ENCODE measurements at places on chromosomes 12 and 14.
A peak's percentile ranks its signal among the peaks of the same experiment; 100 is the strongest.

DNA sequence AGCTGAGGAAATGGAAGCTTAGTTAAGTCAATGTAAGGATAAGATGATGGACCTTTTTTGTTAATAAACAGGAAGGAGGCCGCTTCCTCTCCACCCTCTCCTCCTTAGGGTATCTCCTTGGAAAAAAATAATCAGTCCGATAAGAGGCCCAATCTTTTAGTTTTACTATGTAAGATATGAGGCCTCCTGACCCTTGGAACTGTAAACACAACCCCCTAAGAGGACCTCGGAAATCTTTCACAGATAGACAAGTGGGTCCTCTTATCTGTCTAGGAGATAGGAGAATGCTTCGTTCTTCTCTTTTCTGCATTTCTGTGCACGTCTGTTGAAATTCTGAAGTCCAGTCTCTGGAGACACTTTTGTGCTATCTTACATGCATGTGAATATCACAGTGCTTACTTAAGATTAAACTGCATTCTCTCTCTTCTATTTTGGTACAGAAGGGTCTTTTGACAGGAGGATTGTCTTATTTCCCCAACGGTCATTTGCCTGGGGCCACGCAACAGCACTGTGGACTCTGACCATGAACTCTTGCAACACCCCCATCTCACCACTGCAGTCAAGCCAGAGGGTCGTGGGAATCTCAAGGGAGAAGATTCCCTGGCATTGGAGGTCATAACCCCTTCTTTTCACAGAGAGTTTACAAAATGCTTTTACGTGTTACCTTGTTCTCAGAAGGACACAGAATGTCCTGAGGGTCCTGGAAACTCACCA, 313.0 kb upstream of the RTL1 start:
- DNase-seq = no peak

DNA sequence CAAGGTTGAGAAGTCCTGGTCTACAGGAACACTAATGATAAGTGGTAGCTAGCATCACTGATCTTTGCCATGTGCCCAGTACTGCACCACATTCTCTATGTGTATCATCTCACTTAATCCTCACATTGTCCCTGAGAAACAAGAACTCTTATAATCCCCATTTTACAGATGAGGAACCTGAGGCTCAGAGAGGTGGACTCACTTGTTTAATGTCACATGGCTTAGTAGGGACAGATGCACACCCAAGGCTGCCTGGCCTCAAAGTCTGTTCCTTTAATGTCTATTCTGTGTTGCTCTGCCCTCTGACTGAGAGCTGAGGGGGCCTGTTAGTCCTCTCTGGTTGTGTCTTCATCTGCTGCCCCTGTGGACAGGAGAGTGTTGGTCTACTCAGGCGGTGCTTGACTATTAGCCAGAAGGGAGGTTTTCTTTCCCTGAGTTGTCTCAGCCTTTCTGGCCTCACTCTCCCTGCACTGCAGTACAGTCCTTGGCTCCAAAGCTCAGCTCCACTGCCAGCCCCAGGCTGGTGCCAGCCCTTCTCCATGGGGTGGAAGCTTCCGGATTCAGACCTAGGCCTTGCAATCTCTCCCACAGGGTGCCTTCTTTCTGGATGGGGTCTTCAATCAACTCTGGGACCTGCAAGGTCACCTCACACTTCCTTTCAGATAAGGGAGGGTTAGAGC, 4.9 kb upstream of the DYNLL1 start:
- no peak for DNase-seq

DNA sequence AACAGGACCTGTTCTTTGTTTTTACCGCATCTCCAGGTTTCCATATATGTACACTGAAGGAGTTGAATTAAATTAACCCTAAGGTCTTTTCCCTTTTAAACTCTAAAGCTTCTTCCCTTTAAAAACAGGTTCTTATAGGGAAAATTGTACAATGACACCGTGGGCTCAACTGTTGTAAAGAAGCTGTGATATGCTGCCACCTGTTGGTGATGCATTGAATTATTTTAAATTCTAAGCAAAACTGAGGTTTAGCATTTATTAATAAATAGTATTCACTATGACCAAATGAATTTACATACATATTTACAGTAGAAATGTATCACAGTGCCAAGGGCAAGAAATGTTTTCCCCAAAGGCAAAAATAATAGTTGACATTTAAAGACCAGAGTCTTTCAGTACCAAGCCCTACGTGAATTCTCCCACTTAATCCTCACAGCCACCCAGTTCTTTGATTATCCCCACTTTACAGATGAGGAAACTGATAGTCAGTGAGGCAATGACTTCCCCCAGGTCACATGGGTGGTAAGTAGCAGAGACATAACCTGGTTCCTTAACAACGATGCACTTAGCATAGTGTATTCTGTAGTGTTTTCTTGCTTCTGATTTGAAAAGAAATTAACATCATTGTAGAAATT, 35.7 kb upstream of the TMEM263 start:
- peak; percentile 72 for DNase-seq

DNA sequence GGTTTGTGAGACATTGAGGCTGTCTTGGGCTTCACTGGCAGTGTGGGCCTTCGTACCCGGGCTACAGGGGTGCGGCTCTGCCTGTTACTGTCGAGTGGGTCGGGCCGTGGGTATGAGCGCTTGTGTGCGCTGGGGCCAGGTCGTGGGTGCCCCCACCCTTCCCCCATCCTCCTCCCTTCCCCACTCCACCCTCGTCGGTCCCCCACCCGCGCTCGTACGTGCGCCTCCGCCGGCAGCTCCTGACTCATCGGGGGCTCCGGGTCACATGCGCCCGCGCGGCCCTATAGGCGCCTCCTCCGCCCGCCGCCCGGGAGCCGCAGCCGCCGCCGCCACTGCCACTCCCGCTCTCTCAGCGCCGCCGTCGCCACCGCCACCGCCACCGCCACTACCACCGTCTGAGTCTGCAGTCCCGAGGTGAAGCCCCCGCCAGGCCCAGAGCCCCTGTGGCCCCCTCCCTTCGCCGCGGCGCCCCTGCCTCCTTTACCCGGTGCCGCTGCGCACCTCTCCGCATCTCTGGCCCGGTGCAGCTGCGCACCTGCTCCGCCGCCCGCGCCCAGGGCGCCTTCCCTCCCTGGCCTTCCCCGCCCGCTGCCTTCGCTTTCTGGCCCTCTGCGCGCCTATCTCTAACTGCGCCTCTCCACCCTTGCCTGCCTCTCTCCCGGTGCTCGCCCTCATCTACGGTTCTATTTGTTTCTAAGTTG, at the start of gene ENO2:
Gene ENO2 (plus strand): TSS at position 335 of the 701 bp plus-strand sequence. CDS start 1,253 bp downstream, outside the sequence.
- peak; percentile 68 for DNase-seq

- DNase-seq = no peak
These were observed 90.8 kb downstream of the NTF3 start for GRCh38 chr12:5522432-5523335.

DNA sequence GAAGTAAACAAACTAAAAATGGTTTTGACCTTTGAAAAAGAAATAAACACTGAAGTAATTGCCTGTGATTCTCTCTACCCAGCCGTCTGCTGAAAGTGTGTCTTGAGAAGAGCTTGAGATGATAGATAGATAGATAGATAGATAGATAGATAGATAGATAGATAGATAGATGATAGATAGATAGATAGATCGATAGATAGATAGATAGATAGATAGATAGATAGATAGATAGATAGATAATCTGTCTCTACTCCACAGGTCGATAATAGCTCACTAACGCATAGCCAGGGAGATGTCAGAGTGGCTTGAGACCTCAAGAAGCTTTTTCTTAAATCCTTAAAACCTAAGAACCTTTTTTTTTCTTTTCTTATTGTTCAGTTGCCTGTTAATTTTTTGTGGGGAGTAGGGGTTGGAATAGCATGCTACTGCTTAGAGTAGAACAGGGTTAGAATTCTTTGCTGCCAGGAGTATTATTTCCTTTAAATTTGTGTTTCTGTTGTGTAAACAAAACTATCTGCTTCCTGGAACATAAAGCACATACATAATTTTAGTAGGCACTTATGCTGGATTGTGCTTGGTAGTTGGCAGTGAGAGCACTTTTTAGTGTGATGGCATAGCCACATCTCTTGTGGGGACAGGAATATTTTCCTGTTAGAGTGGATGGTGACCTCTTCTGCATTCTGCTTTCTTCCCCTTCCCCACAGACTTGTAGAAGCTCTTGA, 169.5 kb downstream of the FBXL14 start:
- no peak for DNase-seq

- DNase-seq = peak; percentile 67
These were observed 356.6 kb downstream of the CEP128 start for GRCh38 chr14:80584744-80585505.

- no peak for DNase-seq
These were observed at the start of gene NKX2-1 for GRCh38 chr14:36519431-36520321. NKX2-1 (minus strand) TSS chr14:36520232; CDS start chr14:36520129, 103 bp downstream.

DNA sequence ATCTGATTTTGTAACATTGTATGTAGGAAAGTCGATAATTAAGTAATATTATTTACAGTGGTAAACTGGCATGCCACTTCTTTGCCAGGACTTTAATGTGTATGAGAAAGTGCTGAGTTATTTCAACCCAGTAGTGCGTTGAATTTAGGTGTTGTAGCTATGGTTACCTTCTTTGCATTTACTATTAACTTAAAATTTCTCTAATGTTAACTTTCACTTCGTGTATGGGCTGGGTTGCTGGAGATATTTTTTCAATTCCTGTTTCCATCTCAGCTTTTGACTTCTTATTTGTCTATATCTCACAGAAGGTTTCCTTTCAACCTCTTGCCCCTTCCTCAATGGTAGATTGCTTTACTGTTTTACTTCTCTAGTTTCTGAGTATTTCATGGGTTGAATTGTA, 1345.6 kb downstream of the FSCB start:
- no peak for DNase-seq

DNA sequence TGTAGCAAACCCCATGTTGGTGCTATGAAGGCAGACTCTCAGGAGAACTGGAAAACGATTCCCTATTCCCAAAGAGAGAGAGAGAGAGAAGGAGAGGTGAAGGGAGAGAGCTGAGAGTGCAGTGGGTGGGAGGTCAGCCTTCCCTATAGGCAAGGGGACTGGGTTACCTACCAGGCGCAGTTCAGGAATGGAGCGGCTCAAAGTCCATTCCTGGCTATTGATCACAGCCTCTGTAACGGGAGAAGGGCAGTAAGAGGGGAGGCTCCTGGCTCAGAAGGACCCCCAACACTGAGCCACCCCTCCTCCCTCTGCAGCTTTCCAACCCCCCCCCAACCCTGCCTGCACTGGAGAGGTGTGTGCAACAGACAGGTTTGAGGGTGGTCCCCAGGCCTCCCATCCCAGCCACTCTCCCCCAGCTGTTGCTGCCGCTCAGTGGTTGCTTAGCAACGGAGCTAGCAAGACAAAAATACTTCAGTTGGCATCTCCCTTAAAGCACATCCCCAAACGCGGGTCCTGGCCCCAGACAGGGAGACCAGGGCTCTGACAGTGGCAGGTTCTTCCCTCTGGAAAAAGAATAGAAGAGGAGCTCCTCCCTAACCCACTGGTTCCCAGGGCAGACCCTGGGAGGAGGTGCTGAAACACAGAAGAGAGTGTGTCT, 3.2 kb downstream of the AGAP2 start:
- no peak for DNase-seq

- no peak for DNase-seq
These were observed 210.6 kb upstream of the EGLN3 start for GRCh38 chr14:34161351-34162082.

- DNase-seq = no peak
These were observed 85.8 kb downstream of the KITLG start for GRCh38 chr12:88494520-88494919.

- no peak for DNase-seq
These were observed 72.8 kb downstream of the TAOK3 start for GRCh38 chr12:118299791-118300460.

GRCh38 chr12:125208942-125209341, 143.7 kb downstream of the AACS start:
- DNase-seq = no peak

GRCh38 chr14:70186900-70187451, 1.8 kb downstream of the SLC8A3 start:
- peak; percentile 2 for DNase-seq

DNA sequence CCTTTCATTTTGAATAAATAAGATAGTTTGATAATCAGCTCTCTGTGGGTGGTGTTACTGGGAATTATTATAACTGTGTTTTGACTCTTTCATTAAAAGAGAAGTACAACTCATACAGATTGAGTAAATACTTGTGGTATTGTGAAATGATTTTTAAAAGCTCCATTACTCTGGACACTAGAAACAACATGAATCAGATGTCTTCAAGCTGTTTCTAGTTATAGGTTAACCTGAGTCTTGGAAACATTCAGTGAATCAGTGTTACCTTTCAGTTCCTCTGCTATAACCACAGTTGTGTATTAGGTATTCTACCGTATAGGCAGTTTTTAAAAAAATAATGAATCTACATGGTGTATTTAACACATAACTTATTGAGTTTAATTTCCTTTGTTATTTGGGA, 128.4 kb upstream of the SSTR1 start:
- DNase-seq = peak; percentile 3

DNA sequence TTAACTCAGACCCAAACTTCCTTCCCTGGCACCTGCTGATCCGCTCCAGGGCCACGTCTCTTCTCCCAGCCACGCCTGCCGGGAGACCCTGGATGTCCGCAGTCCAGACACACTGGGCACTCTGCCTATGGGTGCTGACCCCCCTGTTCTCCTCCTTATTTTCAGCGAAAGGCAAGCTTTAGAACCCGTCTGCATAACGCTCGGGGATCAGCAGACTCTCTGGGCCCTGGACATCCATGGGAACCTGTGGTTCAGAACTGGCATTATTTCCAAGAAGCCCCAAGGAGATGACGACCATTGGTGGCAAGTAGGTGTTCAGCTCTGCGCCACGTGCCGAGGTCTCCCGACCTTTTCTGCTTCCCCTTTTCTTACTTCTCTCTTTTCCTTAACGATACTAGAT, 63.9 kb downstream of the ANKRD9 start:
- DNase-seq = no peak

GRCh38 chr14:56760164-56760914, 49.9 kb downstream of the OTX2 start:
- DNase-seq = no peak

DNA sequence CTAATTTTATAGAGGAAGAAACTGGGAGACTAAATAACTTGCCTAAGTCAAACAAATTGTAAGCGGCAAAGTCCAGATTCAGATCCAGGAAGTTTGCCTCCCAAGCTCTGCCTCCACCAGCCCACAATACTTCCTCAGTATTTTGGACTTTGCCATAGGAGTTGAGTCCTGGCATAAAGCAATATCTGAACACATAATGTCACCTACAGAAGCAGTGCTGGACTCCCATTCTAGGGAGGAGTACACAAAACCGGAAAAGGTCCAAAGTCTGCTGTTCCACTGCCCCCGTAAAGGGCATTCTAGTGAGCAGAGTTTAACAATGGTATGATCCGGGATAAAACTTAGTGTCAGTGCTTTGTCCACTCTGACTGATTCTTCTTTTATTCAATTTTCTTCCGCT, 340.5 kb downstream of the FUT8 start:
- DNase-seq = no peak
